RCC 7860 (cell line): ENCODE measurements at places on chromosomes 16 and 17.

- no peak for DNase-seq
Observed at GRCh38 chr16:15856182-15856581, 646 bp downstream of the MYH11 start.

DNA sequence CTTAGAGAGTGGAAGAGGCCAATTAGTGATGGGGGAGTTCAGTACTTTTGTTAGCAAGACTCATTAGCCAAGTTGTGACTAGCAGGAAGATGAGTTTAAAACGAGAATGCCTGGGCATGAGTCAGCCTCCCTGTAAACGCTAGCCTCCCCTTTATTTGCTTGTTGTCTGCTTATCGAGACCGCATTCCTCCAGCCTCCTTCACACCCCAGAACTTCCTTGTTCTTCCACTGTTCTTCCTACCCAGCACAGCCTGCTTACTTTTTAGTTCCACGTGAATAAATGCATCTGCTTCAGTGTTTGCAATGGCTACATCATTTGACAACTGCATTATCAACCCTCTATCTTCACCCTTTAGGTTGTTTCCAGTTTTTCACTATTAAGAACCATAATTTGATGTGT, 20.2 kb upstream of the OR3A1 start:
- DNase-seq = no peak

GRCh38 chr17:82146663-82147654, 48.9 kb upstream of the FASN start:
- no peak for DNase-seq

DNA sequence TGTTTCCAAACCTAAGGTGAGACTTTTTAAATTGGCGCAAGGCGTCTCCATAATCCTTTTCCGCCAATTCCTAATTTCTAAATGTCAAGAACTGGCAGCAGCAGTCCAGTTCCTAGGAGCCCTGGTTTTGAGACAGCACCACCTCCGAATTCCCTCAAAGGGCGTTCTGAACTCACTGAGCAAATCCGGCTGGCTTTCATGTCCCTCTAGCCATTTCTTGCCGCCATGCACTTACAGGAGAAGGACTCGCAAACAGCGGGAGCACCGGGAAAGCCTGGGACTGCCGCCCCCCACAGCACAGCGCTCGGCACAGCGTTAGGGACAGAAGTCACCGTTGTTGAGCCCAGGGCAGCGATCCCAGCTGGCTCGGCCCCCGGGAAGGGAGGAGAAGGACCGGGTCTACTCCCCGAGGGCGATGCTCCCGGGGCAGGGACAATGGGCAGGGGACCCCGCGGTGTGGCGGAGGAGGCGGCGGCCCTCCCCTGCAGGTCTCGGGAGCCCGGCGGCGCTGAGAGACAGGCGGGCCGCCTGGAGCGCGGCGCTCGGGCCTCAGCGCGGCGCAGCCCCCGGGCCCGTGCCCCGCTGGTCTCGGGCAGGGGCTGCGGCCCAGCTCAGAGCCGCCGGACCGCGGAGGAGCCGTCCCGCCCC, 545 bp downstream of the ARHGAP17 start:
- DNase-seq = peak; percentile 25

DNA sequence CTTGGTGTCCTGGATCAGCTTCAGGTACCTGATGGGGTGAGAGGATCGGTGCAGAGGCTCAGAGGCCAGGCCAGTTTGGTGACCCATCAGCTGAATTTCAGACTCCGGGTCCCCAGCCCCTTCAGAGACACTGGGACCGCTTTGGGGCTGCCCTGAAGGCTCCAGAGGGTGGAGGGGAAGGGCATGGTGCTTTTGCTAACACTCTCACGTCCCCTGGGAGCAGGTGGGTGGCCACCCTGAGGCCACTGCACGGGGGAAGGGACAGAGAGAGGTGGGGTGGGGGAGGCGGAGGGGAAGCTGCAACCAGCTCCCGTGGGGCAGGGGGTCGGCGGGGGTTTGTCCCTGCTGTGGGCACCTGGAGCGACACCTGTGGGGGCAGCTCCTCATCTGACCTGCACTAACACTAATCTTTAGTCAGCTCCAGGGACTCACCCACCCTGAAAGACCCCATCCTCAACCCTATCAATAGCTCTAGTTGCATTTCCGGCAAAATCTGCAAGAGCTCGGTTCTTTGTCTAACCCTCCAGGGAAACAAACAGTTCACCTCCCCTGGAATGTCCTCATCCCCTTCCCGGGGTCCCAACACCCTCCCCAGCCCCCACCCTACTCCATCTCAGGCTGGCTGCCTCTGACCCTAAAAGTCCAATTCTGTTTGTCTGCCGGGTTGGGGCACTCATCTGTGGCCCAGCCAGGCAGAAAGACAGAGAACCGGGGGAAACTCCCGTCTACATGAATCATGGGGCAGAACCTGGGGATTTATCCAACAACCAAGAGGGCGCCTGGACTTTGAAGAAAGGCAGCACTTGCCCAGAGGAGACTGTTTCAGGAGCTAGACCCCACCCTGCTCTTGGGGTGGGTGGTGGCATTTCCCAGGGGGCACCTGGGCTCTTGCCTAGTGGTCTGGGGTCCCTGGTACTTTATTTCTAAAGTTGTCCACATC, 91.9 kb upstream of the CBX4 start:
- peak; percentile 43 for DNase-seq

GRCh38 chr17:1391577-1391976, 8.4 kb downstream of the YWHAE start:
- DNase-seq = no peak

DNA sequence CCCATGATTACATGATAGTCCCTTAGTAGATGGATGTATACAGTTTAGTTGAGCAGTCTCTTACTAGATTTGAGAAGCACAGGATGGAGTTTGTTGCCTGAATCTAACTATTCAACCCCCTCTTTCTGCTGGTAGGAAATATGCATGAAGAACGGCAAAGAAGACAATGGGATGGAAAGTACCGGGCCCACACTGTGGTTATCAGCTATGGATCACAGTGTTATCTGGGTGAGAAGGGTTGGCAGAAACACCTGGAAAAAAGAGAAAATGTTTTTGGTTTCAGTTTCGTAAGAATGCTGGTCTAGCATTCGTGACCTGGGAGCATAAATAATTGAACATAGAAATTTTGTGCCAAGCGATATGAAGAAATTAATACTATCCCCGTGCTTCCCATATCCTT, 53.1 kb downstream of the ANKFN1 start:
- DNase-seq = no peak

DNA sequence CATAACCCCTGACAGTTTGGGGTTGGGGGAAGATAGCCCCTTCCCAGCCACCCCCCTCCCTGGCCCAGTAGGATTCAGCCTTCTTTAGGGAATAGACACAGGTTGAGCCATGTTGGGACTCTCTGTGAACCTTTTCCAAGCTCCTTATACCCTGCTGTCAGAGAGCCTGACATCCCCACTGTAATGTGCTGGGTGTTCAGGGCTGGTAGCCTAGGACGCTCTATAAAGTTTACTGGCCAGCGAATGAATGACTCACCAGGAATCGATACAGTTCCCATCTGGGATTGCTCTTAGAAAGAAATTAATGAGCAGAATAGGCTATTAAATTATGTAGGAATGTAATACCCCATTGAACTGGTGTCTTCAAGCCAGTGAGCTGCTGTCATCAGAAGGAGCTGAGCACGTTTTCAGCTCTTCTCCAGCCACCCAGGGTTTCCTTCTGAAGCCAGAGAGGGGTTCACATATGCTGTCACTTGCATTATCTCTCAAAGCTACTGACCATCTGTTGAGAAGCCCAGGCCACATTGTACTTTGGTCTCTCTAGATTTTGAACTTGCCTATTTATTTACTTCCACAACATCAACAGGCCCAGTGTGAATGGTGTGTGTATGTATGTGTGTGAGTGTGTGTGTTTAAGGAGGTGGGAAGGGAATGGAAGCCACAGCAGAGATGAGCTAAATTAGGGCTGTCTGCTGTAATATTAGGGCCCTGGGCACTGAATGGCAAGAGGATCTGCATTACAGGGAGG, 64.9 kb downstream of the SPACA3 start:
- DNase-seq = no peak

DNA sequence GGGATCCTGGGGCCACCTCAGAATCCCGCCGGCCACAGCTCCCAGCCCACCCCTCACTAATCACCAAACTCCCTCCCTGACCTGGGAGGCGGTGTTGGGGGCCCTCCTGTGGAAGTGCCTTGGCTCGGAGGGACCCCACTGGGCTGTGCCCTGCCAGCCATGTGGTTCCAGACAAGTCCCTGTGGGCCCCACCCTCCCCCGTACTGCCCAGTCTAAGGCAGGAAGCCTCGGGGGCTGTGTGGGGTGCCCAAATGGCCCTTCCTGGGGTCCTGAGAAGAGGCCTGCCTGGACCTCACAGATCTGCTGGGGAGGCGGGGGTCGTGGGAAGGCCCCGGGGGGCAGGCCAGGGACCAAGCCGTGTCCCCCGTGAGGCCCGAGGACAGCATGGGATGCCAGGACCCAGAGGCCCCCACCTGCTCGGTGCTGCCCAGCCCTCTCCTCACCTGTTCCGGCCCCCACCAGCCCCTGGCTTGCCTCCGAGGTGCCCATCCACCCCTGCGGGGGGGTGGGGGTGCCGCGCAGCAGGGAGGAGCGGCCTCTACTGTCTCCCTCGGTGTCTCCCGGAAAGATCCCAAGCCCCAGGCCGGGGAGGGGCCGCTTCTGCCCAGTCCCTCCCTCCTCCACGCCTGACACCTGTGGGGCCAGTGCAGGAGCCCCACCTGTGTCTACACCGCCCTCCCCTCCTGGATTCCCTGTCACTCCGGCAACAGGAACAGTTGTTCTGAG, 9.3 kb upstream of the KREMEN2 start:
- DNase-seq = no peak

DNA sequence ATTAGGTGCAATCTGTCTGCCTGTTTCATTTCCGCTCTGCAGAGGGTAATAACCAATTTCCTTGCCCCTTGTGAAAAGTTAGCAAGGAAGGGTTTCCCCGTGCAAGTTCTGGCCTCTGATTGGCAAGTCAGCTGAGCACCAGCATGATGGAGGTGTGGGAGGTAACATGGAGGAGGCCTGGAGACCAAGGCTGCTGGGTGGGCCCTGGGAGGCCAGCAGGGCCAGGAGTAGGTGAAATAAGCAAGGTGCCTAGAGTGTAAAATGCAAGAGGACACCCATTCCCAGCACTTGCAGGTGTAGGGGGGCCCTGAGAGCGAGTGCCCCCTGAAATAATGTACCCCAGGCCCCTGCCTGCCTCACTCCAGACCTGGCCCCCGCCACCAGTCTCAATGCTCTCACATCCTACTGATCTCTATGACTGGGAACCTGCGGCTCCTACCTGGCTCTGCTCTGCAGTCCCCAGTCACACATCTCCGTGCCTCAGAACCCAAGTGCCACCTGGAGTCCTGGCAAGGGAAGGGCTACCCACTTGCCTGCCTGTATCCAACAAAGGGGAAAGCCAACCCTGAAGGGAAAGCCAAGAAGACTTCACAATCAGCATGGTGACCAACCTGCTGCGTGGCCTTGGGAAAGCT, 116.2 kb downstream of the C16orf78 start:
- DNase-seq = no peak

- no peak for DNase-seq
Observed at GRCh38 chr16:71627731-71628181, 1.8 kb downstream of the MARVELD3 start.

DNA sequence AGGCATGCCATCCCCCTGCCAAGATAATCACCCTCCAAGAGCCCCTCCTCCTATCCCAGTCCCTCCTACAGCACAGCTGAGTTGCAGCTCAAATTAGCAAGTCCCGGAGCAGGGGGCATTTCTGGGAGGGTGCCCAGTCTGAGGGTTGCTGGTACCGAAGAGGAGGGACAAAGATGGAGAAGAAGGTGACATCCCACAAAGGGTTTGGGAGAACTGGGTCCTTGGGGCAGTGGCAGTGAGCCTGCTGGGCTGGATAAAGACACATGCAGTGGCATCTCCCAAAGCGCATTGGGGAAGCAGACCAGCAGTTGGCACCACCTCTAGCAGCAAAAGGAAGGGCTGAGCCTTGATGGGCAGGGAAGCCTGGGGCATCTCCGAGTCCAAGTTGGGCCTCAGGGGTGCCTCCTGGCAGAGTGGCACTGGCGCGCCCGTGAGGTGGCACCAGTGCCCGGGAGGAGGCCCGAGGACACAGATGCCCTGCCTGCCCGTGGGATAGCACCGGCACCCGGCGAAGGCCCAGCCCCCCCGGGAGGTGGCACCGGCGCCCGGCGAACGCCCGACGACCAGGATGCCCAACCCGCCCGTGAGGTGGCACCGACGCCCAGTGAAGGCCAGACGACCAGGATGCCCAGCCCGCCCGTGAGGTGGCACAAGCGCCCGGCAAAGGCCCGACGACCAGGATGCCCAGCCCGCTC, 622 bp downstream of the TOM1L2 start:
- DNase-seq = no peak

GRCh38 chr16:82152641-82153112, 17.3 kb downstream of the MPHOSPH6 start:
- DNase-seq = no peak

DNA sequence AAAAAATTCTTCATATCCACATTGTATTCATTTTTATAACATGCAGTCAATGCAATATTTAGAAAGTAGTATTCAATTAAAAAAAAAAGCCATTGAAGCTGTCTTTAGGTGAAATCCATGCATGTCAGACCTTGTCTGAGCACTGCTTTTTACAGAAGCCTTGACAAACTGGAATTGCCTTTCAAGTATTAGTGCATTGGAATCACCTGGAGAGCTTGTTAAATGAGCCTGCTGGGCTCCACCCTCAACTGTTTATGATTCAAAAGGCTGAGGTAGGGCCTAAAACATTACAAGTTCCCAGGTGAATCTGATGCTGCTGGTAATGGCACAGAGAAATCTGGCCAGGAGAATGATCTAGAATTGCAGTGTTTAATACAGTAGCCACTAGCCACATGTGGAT, 85.8 kb downstream of the HIC1 start:
- no peak for DNase-seq

DNA sequence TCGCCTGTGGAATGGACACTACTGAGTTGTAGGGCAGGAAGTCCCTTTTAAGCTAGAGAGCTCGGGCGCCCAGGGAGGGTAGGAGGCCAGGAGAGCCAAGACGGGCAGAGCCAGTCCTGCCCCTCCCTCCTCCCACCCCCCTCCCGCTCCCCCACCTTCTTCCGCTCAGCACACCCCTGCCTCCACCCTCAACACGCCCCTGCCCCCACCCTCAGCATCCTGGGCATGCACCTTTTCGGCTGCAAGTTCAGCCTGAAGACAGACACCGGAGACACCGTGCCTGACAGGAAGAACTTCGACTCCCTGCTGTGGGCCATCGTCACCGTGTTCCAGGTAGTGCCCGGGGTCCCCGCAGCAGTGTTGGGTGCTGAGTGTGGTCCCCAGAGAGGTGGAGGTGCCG, 18.3 kb downstream of the TPSG1 start:
- no peak for DNase-seq

DNA sequence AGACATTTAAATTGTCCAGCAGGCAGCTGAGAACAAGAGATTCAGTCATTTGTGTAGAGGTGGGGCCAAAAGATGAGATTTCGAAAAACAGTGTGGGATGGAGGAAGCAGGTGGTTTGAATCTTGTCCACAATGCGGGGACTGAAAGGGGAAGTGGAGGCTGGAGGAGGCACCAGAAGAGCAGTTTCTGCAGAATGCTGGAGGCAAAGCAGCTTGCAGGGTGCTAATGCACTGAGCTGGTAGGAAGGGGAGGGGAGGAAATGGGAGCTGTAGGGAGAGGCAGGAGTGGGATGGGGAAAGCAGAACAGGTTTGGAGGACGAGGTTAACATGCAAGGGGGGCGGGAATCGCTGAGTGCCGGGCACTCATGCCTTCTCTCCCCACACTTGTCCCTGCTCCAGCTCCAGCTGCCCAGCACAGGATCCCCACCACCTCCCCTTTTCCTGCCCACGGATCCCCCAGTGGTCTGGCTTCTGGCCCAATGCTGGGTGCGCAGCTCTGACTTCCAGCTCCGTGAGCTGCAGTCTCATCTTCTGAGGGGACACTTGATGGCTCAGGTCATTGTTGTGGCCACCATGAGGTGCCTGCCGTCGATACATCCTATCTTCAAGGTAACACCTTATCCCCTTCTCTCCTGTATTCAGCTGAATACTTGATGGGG, 9.4 kb downstream of the C17orf100 start:
- no peak for DNase-seq
